ENCODE measurements at places on chromosomes 1 and 21. TPM values are rescaled to one million over a fixed set of nuclear protein-coding genes. Genes with fewer than 3 reads are reported as not detected.
A peak's percentile ranks its signal among the peaks of the same experiment; 100 is the strongest.

FLG gene
- polyA plus RNA-seq, result not detected

KRTAP8-1 gene
- not detected for polyA plus RNA-seq

SERPINC1 gene
- polyA plus RNA-seq, result 0.19 TPM

MAP3K7CL gene
- polyA plus RNA-seq, result 3.8 TPM

RCSD1 gene
- polyA plus RNA-seq, result 6.9 TPM

GPR25 gene
- 0.10 TPM for polyA plus RNA-seq

SETD4 gene
- 18.3 TPM for polyA plus RNA-seq

REN gene
- 418 TPM for polyA plus RNA-seq

- DNase-seq, result no peak
These were observed 17.2 kb downstream of the MTHFR start for GRCh38 chr1:11788549-11789053.

- DNase-seq, result peak; percentile 96
These were observed 17.0 kb downstream of the NES start for GRCh38 chr1:156659988-156660751.

- DNase-seq, result no peak
These were observed 35.1 kb downstream of the RXRG start for GRCh38 chr1:165409657-165410358.

- DNase-seq, result no peak
These were observed 43.3 kb upstream of the TSHB start for GRCh38 chr1:114986286-114986685.

DNA sequence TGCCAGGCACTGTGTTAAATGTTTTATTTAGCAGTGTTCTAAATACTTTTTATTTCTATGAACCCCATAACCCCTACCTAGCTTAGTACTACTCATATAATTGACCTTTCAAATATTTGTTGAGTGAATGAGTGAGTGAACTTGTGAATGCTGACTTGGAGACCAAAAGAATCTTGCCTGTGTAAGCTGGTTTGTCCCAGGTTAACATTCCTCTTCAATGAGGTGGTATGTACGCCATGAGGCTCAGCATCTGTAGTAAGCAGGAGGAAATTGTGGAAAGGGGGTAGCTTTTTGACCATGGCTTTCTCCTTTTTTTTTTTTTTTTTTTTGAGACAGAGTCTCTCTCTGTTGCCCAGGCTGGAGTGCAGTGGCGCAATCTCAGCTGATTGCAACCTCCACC lies 14.6 kb downstream of the MED18 start:
- no peak for DNase-seq

- no peak for DNase-seq
These were observed 448.2 kb downstream of the BRINP3 start for GRCh38 chr1:190029441-190029840.

- peak; percentile 79 for DNase-seq
These were observed 132.4 kb downstream of the EDEM3 start for GRCh38 chr1:184622136-184622823.

DNA sequence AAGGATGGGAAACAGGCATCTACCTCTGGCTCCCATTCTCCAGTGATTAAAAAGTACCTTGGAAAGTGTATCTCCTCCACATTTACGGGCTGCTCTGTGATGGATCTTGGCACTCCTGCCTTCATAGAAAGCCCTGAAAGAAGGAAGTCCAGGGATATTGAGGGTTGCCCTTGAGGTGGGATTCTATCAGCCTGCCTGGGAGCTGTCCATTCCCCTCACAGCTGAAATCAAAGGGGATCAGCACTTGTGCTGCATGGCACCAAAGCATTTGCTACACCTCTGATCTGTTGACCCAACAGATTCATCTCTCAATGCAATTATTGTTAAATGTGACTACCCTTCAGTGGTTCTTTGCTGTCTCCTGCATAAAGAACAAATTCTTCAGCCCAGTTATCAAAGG lies 442.0 kb upstream of the RUNX1 start:
- no peak for DNase-seq

DNA sequence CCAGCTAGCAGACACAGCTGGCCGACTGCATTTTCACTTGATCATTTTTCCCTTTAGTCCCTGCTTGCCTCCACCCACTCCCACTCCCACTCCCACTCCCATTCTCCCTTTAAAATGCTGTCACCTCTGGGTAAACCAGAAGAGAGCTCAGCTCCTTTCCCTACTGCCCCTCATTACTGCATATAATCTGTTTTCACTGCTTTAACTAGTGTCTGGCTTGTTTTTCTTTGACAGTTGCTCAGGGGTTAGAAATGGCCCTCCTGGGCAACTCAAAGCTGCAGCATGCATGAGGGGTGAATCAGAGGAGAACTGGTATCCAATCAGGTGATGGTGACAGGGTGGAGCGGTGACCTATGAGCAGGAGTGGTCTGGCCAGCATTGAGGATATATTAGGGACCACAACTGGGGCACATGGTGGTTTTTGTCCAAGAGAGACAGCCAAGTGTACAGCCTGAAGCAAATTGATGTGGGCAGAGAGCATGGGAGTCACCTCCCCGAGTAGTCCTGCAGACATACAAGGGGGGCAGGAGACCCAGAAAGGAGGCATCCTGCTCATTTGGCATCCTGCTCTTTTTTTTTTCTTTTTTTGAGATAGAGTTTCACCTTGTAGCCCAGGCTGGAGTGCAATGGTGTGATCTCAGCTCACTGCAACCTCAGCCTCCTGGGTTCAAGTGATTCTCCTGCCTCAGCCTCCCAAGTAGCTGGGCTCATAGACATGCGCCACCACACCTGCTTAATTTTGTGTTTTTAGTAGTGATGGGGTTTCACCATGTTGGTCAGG lies 42.6 kb upstream of the SRSF10 start:
- peak; percentile 81 for DNase-seq

DNA sequence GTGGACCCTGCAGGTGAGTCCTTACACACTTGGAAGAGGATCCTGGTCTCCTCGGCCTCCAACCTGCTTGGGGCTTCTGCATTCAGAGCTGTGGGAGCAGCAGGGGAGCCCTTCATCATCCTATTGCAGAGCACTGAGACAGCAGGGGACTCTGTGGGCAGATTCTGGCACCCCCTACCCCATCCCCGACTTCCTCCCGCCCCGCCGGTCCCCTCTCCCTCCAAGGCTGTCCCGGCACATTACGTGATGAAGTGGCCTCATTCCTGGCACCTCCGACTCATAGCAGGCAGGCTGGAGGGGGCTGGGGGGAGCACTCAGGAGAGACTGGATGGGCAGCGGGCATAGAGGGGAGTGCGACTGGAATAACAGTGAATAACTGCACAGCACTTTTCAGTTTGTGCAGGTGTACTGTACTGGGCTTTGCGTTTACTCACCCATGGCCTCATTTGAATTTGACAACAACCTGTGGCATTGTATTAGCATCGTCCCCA lies 394.1 kb downstream of the MATN1 start:
- DNase-seq, result no peak

GRCh38 chr1:206754011-206754410 lies 16.6 kb upstream of the IL19 start:
- no peak for DNase-seq

DNA sequence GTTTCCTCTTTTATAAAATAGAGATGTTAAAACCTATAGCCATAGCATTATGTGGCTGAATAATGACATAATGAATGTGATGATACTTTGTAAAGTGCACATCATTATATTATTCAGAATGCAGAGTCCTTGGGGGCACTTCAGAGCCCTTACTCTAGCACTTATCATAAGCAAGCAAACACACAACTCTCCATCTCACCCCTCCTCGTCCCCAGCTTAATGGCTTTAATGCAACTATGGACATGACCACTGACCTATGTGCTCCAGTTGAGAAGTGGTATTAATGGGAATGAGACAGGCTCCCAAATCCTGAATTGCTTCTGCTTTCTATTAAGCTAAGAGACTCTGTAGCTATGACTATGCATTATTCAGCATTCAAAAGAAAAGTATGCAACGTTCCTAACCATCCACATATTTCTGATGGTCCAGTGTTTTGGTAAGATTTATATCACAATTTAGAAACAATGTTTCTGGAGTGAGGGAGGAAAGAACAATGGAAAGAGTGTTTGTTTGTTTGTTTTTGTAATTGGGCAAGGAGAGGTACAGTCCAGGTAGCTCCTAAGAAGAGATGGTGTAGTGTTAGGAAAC lies 194.0 kb upstream of the PLXNA2 start:
- no peak for DNase-seq

GRCh38 chr1:114189398-114189797 lies 35.7 kb upstream of the SYT6 start:
- DNase-seq, result no peak

- DNase-seq, result peak; percentile 74
These were observed 13.4 kb upstream of the NOS1AP start for GRCh38 chr1:162056043-162056442.

GRCh38 chr1:7069931-7070330 lies 284.7 kb downstream of the CAMTA1 start:
- no peak for DNase-seq

DNA sequence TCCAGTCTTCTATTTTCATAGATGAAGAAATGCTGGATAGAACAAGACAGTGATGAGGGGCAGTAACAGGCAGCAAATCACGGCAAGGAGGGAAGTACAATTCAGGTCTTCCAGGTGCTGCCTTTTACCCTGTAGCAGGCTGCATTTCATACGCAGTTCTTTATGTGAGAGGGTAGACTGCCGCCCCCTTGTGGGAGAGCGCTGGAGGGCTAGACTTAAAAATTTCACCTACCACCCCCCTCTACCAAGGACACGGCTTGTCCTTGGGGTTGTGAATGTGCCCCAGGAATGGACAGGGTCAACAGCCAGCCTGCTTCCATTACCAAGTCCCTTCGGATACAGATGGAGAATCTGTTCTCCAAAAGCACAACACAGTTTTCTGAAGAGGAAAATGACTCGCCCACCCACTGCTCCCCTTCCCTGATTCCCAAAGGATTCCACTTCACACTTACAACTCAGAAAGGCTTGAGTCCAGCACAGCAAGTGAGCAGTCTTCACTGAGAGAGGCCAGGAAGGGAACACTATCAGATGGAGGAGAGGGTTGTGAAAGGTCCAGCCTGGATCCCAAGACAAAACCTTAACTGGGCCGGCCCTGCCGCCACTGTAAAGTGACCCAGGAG lies 7.4 kb downstream of the WDR77 start:
- peak; percentile 16 for DNase-seq

DNA sequence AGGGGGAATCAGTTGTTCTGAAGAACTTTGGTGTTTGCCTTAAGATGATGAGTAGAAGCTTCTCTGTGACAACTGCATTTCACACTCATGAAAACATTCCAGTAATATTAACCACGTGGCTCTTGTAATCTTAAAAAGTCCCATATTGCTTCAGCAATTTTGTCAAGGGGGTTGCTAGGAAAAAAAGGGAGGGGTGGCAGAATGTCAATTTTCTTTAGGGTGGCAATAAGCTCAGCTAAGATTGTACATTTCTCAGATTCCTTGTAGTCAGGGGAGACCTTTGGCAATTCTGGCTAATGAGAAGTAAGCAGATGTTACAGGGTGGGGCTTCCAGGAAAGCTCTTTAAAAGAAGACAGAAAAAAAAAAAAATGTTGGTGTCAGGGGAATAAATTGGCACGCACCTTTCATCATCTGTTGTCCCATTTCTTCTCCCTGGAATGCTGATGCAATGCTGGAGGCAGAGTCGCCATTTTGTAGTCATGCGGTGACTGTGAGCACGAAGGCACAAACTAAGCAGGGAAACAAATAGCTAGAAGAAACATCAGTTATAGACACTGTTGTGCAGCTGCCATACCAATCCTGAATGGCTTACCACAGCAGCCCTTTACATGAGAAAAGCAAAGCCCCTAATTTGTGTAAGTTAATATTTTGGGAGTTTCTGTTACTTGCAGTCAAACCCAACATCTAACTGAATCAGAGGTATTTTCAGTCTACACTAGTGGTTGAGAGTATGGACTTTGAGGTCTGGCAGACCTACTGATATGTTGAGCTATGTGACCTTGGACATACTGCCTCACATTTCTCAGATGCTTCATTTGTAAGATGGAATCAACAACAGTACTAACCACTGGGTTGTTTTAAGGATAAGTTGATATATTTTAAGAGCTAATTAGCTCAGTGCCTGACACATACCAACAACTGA lies 56.1 kb upstream of the MRPS6 start:
- no peak for DNase-seq
